ENCODE measurements at places on chromosomes 3 and 15.

DNA sequence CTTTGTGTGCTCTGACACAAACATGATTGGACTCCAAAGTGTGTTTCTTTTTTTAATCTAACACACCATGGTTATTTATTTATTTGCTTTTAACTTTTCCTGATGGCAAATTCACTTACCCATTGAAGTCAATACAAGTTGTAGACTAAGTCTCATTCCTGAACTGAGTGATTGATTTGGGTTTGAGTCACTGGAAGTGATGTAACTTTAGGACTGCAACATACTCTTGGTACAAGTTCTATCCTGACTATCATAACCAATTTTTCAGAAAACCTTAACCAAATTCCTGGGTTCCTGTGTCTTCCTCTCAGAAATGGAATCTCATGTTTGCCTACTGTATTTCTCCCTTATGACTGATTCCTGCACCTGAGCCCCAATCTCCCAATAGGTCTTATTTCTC is 590.0 kb upstream of the ROBO1 start:
- no peak for DNase-seq

- DNase-seq, result no peak
Observed at GRCh38 chr3:14297784-14298236, 104.6 kb upstream of the SLC6A6 start.

DNA sequence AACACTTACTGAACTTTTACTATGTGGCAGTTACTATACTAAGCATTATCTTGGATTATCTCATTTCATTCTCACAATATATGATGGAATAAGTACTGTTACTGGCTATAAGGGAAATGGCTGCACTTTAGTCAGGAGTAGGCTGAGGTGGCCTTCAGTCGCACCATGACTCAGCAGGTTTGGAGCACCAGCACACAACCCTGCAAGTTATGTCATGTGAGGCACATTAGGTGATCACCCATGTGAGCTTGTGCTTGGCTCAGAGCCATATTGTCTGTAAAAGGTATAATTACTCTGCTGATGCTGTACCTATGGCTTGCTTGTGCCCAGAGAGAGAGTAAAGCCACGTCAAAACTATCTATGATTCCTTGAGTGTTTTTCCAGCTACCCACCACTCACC is 54.1 kb upstream of the TIPARP start:
- DNase-seq, result peak; percentile 59

- no peak for DNase-seq
Observed at GRCh38 chr15:61994216-61994615, 66.0 kb downstream of the VPS13C start.

DNA sequence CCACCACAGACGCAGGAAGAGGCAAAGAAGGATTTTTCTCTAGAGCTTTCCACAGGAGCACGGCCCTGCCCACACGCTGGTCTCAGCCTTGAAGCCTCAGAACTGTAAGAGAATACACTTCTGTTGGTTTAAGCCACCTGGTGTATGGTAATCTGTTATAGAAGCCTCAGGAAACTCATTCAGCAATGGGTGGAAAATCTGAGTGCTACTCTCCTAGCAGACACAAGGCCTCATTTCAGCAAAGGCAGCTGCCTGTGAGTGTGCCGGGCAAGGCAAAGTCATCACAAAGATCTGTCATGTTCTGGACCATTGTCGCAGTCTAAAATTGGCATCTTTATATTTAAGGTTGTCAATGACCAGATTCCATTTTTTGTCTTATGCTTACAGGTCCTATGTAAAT is 31.0 kb downstream of the ATP10A start:
- DNase-seq, result no peak

DNA sequence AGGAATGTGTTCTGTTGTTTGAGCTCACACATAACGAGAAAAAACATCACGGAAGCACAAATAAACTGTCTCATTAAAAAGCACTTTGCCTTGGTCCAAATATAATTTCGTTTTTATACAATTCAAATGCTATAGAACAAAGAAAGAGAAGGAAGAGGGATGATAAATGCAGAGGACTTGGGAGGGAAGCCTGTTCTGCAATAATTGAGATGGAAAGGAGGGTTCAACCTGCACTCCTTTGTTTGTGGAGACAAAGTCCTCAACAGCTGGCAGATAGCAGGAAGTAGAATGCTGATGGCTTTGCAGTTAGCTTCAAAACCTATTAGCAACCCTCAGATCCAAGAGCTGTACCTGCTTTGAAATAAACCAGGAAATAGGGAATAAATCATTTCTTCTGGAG is 1010.8 kb downstream of the FHIT start:
- DNase-seq, result no peak

- DNase-seq, result peak; percentile 74
Observed at GRCh38 chr15:84734794-84735479, 13.5 kb upstream of the ZNF592 start.

DNA sequence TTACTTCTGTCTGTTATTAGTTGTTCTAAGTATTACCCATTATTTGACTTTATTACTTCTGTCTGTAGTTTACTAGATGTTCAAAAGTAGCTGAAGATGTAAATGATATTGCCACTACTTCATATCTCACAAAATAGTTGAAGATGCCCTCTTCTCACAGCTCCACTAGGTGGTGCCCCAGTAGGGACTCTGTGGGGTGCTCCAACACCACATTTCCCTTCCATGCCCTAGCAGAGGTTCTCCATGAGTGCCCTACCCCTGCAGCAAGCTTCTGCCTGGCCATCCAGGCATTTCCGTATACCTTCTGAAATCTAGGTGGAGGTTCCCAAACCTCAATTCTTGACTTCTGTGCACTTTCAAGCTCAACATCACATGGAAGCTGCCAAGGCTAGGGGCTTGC is 80.8 kb downstream of the KCNH8 start:
- DNase-seq, result no peak

DNA sequence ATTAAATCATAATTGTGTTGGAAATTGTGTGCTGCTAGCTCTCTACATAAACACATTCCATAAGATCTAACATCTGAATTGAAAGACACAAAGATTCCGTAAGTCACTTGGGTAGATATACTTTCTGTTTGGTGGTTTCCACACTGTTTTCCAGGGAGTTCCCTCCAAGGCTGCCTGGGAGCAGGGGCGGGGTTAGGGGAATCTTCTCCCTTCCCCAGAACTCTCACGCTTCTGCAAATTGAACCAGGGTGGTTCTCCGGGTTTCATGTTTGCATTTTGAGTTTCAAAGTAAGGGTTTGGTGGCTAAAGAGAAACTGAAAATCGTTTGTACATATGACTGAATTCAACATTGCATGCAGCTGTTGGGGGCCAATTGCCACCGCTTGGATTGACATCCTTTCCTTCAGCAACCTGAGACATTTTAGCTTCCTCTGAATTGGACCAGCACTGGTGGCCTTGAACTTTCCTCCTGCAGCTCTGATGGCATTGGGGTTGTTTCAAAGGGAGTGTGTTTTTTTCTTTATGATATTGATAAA is 192.7 kb upstream of the FEZF2 start:
- DNase-seq, result no peak

GRCh38 chr3:69200384-69201068 is 78.1 kb upstream of the LMOD3 start:
- DNase-seq, result no peak

- no peak for DNase-seq
Observed at GRCh38 chr15:100593431-100593830, 8.6 kb downstream of the LINS1 start.

Measured in epithelial cell of proximal tubule (primary cell).